Esophagus mucosa (tissue), 1 donor: ENCODE measurements at places on chromosomes 2 and 18. TPM values are rescaled to one million over a fixed set of nuclear protein-coding genes. Genes with fewer than 3 reads are reported as not detected.

- ATAC-seq = no peak
Measured at GRCh38 chr18:13608791-13609532, 117.4 kb downstream of the FAM210A start.

The GPR45 gene
- not detected for total RNA-seq

DNA sequence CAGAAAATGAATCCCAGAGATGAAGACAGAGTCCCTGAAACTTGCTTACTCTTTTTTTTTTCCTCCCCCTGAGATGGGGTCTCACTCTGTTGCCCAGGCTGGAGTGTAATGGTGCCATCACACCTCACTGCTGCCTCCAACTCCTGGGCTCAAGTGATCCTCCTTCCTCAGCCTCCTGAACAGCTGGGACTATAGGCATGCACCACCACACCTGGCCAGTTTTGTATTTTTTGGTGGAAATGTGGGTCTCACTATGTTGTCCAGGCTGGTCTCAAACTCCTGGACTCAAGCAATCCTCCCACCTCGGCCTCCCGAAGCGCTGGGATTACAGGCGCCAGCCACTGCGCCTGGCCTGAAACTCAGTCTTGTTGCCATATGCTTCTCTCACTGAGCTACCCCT, 27.8 kb downstream of the IGFBP2 start:
- no peak for ATAC-seq

The KHK gene
- total RNA-seq = 3.5 TPM

The CYS1 gene
- 0.52 TPM for total RNA-seq
